ENCODE measurements at places on chromosomes 16 and 17.

DNA sequence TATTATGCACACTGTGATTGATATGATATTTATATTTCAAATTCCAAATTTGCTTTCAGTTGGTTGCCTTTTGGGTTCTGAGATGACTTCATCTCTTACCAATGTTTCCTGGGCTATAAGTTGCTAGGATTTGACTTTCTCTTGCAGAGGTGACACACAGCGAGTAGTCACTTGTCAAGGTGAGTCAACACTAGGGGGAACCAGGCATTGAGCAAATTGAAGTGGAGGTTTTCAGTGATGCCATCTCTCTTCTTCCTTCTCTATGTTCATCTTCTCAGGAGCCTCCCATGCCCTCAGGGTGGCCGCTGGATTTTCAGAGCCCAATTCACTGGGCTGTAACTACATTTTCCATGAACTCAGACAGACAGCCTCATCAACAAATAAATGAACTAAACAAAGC, 6.0 kb upstream of the CPD start:
- DNase-seq, result peak; percentile 28

- DNase-seq, result no peak
Measured at GRCh38 chr16:69613378-69614154, 47.8 kb downstream of the NFAT5 start.

DNA sequence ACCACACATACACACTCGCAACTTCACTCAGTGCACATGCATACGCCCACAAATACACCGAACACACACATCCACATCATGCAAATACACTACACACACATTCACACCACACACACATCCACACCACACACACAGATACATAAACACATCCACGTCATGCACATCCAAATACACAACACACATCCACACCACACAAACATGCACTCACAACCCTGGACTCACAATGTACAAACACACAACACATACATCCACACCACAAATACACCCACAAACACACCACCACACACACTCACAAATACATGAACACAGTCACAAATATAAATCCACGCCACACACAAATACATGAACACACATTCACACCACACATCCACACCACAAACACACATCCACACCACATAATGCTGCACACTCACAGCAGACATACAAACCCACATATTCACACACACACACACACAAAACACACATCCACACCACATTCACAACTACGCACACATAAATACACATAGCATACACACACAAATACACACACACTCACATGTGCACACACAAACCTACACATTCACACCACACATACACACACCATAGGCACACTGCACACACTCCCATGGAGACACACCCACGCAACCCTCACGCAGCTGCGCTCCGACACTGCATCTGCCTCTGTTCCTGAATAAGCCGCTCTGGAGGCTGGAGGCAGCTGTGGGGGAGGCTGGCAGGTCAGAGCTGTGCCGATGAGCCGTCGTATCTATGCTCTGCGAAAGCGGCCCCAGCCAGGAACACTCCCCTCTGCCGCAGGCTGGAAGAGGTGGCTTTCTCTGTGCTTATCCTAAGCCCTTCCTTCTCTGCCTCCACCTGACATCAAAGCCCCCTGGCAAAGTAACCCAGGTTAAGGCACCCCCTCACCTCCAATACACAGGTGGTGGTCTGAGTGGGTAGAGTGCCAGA, 141.8 kb downstream of the GRIN2A start:
- DNase-seq, result no peak

DNA sequence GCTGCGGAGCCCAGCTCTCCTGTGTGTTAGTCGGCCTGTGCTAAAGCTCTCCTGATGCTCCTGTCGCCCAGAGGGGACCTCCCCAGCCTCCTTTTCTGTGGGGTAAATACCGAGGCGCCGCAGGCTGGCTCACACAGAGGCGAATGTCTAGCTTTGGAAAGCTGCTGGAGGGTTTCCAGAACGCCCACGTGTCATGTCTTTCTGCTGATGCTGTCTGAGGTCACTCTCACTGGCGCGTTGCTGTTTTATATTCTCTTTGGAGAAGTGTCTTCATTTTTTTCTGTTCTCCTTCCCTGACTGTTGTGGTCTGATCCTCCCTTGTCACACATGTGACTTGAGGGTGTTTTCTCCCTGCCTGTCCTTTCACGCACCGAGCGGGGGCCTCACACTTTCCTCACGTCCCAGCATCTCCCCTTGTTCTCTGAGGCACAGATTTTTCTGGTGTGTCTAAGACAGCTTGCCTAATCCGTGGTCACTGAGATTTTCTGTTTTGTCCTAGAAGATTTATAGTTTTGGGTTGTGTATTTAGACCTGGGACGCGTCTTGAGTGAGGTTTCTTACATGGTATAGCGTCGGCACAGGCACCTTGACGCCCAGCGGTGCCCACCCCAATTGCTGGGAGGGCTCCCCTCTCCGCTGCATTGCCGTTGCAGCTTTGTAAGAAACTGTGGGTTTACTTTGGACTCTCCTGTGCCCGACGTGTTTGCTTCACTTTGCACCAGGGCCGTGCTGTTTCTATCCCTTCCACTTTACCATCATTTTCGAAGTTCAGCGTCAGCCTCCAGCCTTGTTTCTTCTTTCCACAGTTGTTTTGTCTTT, 92.1 kb upstream of the ZNF750 start:
- DNase-seq, result no peak

DNA sequence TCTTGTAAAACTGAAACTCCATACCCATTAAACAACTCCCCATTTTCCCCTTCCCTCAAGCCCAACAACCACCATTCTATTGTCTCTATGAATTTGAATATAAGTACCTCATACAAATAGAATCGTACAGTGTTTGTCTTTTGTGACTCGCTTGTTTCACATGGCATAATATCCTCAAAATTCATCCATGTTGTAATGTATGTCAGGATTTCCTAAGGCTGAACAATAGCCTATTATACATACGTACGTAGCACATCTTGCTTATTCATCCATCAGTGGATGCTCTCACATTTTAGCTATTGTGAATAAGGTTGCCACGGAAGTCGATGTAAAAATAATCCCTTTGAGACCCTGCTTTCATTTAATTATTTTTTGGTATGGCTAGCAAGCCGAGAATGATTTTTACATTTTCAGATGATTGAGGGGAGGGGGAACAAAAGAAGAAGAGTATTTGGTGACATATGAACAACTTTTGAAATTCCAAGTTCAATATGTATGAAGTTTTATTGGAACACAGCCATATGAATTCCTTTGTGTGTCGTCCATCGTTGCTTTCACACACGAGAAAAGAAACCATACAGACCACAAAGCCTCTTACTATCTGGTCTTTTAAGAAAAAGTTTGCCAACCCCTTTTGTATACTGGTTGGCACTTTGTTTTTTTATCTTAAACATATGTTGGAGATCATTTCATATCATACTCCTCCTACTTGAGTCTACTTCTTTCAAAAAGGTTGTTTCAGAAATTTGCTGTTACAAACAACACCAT, 371.2 kb downstream of the NPIPA8 start:
- no peak for DNase-seq

DNA sequence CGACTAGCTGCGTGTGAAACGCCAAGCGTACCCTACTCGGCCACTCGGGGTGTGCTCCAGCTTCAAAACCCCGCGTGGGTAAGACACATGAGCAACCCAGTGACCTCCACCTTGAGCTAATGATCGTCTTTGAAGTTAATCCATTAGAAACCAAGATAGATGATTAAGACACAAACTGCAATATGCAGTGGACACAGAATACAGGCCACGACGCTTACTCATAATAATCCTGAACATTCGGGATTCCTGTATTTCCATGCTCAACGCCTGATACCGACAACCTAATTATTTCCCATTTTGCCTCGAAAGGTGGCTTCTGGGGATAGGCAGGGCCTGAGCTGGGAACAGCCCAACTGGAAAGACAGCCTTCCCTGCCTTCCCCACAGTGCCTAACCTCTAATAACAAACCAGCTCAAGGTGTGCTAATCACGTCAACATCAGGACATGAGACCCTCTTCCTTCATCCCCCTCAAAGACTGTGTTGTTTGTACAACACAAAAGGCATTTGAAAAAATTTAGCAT, 504 bp upstream of the COPRS start:
- DNase-seq, result no peak

DNA sequence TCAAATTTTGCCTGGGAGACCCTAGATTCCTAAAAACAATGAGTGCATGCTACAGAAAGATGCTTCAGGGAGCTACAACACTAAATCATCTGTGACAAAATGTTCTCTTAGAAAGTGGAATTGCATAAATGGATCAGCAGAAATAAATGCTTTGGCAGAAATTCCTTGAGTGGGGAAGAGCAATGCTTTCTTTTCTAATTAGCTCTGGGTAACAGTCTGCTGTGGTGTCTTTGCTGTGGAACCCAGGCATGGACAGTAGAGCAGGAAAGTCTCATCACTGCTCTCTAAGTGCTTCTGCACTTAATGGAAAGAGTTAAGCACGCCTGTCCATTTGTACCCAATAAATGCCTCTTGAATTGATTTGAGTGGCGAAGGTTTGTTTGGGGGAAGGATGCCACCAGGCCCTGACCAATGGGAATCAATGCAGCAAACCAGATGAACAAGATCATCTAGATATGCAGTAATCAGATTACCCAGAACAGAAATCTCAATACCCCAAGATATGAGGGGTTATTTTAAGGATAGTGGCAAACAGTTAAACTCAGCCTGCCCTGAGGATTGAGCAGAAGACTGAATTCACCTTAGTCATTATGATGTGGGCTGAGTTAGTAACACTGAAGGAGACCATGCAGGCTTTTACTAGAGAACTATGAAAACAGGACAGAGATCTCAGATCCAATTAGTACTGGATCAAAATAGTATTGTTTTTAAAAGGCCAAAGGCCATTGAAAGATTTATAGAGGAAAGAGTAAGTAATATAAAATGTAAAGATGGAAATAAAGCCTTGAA, 13.6 kb downstream of the HLF start:
- no peak for DNase-seq

DNA sequence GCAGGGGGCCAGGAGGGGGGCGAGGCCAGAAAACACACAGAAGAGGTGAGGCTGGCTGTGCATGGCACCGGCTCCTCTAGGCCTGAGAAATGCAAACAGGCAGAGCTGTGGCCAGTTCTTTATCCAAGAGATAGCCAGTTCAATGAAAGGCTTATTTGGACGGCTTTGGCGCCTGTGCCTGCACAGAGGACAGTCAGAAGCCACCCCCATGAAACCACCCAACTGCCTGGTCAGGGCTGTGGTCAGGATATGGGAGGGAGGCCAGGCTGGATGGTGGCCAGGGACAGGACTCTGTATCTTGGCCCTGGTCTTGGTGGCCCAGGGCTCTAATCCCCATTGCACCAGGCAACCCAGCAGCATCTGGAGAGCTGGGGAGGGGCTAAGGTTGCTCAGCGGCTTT, 24.5 kb upstream of the GPRC5C start:
- no peak for DNase-seq

GRCh38 chr17:77707546-77707945, 251.0 kb upstream of the TNRC6C start:
- DNase-seq, result no peak

DNA sequence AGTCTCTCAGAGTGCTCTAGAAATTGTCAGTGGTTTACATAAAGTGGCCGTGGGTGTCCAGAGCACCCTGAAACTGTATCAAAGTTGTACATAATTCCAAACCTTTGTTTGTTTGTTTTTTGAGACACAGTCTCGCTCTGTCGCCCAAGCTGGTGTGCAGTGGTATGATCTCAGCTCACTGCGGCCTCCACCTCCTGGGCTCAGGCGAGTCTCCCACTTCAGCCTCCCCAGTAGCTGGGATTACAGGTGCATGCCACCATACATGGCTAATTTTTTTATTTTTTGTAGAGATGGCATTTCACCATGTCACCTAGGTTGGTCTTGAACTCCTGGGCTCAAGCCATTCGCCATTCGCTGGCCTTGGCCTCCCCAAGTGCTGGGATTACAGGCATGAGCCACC, 24.3 kb upstream of the ADGRG1 start:
- no peak for DNase-seq

- DNase-seq, result no peak
Measured at GRCh38 chr16:10362077-10362863, 23.6 kb upstream of the ATF7IP2 start.

DNA sequence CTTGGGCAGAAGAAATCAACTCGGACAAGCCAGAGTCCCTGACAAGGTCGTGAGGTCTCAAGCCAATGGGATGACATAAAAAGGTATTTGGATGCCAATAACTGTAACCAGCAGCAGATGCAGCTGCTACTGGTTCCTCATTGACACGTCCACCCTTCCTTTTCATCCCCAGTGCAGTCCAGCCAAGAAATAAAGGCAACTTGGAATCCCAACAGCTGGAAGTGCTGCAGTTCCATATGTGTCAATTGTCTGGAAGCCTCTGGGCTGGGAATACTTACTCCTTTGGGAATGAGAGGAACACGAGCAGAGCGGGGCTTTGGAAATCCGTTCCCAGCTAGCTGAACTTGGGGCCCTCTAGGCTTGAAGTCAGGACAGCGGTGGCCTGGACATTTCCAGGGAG, 360.4 kb upstream of the ZFHX3 start:
- DNase-seq, result no peak

- DNase-seq, result no peak
Measured at GRCh38 chr16:30541502-30542329, 7.1 kb upstream of the ZNF747 start.

DNA sequence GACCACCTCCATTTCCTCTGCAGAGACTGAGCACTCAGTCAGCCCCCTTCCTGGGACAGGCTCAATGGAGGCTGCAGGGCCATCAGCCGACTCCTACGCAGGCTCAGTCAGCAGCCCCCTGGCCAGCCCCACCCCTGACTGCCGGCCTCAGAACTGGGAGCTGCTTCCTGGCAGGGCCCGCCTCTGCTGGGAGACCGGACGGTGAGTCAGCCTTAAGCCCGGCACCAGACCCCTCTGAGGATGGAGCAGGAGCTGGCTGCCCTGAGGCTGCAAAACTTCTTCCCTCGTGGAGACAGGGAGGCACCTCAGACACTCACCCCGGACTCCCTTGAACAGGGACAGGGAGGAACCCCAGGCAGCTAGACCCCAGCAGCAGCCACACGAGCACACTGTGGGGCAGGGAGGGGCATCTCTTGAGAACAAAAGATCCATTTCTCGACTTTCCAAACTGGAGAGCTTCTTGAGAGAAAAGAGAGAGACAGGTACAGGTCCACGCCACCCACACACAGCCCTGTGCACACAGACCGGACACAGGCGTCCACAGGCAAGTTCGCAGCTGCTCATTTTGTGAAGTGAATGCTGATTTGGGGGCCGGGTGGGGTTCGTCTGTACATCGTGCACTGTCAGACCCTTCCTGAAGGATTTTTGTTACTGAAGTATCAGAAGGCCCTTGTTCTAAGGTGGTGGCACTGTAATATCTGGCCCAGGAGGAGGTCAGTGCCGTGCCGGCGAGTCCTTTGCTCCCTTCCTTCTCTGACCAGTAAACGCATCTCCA, 1.3 kb upstream of the TUBB3 start:
- DNase-seq, result no peak

GRCh38 chr17:59093702-59094231, 12.9 kb downstream of the TRIM37 start:
- no peak for DNase-seq

DNA sequence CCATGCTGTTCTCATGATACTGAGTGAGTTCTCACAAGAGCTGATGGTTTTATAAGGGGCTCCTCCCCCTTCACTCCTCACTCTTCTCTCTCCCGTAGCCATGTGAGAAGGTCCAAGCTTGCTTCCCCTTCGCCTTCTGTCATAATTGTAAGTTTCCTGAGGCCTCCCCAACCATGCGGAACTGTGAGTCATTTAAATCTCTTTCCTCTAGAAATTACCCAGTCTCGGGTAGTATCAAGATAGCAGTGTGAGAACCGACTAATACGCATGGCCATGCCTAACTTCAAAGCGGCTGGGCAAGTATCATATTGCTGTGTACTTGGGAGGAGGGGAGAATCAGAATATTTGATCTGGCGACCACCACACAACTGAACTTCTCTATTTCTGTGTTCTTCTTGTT, 88.3 kb downstream of the PRKCB start:
- no peak for DNase-seq

Data from CD4-positive, alpha-beta T cell treated with Interleukin-2 at 100 ng/mL for 4 hours (primary cell).